CD8-positive, alpha-beta memory T cell (primary cell): ENCODE measurements at places on chromosomes 1 and 21. TPM values are rescaled to one million over a fixed set of nuclear protein-coding genes. Genes with fewer than 3 reads are reported as not detected.

Gene COL11A1
- not detected for total RNA-seq

Gene HNRNPCL2
- total RNA-seq: not detected

- H3K36me3 ChIP-seq: peaks cover 30% of the 10 kb centered on the region
- H3K4me1 ChIP-seq: peaks cover 100% of the 10 kb centered on the region
- H3K4me3 ChIP-seq: no peak overlapping the region
- H3K27me3 ChIP-seq: no peaks in the 10 kb centered on the region
- no peak for DNase-seq
- no peak overlapping the region for H3K27ac ChIP-seq
These were observed 11.7 kb downstream of the SELL start for GRCh38 chr1:169699707-169700106.

DNA sequence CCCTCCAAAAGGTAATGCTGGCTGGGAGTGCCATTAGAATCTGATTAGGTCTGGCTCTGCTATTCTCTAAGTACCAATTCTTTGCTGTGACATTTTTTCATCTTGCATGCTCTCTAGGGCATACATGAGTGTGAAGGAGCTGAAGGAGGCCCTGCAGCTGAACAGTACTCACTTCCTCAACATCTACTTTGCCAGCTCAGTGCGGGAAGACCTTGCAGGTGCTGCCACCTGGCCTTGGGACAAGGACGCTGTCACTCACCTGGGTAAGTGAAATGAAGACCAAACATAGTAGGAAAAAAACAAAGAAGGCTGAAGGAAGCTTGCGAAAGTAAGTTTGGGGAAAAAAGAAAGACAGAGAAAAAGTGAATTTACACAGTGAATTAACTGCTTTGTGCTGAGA is 207.9 kb downstream of the PAPPA2 start:
- H3K27ac ChIP-seq: no peak overlapping the region
- H3K27me3 ChIP-seq: no peaks in the 10 kb centered on the region
- no peak overlapping the region for H3K4me3 ChIP-seq
- no peaks in the 10 kb centered on the region for H3K36me3 ChIP-seq
- no peaks in the 10 kb centered on the region for H3K4me1 ChIP-seq

DNA sequence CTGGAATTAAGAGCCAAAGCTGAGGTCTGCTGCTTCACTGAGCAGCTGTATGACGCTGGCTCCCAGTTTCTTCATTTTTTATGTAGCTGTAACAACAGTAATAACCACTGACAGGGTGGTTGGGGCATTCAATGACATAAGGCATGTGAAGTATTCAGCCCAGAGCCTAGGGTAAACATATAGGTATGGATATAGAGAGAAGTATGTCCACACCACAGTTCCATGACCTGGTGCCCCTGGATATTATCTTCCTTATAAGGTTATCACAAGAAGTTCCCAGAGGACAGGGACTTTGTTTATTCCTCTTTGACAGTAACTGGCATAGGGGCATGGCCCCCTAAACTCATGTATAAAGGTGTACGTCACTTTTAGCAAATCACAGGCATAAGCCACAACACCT is 14.7 kb downstream of the RAB42 start:
- H3K4me1 ChIP-seq: no peaks in the 10 kb centered on the region
- H3K36me3 ChIP-seq: peaks cover 30% of the 10 kb centered on the region
- H3K27ac ChIP-seq: no peak overlapping the region
- no peak overlapping the region for H3K4me3 ChIP-seq
- DNase-seq: no peak

DNA sequence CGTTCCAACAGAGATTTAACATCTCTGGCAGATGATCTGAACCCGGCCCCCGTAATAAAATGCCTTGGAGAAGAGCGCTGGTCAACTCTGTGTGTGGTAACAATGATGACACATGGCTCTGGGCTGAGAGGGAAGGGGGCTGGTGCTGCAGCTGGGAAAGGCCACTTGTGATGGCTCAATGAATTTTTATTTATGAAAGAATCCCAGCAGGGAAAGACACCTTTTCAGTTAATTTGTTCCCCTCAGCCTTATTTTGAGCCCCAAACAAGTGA is 59.4 kb downstream of the SYT6 start:
- no peak for DNase-seq

- no peaks in the 10 kb centered on the region for H3K36me3 ChIP-seq
- peaks cover 53% of the 10 kb centered on the region for H3K4me1 ChIP-seq
- DNase-seq: no peak
- no peak overlapping the region for H3K27ac ChIP-seq
These were observed 60.1 kb downstream of the IER5 start for GRCh38 chr1:181148636-181149035.

DNA sequence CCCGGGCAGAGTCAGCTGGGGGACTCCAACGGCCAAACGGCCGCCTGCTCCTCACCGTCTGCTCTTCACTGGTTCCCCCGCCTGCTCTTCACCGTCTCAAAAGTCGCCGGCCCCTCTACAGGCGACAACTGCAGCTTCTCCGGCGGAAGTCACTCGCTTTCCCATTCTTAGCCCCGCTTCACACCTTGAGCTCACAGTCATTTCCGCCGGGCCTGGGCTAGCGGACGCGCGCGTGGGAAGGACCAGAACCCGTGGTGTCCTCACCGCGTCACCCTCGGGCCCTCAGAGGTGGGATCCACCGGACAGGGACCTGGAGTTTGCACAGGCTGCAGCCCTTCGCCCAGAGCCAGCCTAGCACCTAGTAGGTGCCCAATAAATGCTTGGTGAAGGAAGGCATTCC is 27.9 kb upstream of the HJV start:
- no peak overlapping the region for H3K4me3 ChIP-seq
- H3K27ac ChIP-seq: no peak overlapping the region
- H3K4me1 ChIP-seq: no peaks in the 10 kb centered on the region
- H3K27me3 ChIP-seq: no peaks in the 10 kb centered on the region

DNA sequence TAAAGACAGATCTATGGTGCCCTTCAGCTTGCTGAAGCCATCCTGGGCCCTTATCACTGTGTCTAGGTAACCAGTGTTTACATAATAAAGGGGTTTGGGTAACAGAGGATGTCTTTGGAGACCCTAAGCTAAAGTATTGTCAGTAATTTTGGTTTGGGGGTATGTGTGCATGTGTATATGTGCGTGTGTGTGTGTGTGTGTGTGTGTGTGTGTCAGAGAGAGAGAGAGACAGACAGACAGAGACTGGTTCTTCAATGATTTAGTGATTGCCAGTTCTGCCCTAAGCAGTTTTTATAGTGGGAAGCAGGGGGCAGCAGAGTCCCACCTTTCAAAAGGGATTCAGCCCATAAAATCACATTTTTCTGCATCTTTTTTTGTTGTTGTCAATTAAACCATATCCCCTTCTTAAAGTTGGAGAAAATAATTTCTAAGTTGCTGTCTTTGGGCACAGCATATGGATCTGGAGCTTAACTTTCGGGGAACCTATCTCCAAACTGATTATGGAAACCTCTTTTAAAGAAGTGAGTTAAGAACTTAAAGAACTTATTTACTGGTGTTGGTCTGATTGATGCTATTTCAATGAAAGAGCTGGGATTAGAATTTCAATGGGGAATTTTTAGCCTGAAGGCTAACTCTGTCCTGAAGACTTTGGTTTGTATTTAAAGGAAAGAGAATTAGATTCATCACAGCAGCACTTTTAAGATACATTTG is 51.1 kb downstream of the ZNF326 start:
- no peaks in the 10 kb centered on the region for H3K4me1 ChIP-seq
- no peak overlapping the region for H3K27ac ChIP-seq
- H3K27me3 ChIP-seq: peaks cover 2% of the 10 kb centered on the region
- H3K4me3 ChIP-seq: no peak overlapping the region
- H3K36me3 ChIP-seq: no peaks in the 10 kb centered on the region
- no peak for DNase-seq

- no peaks in the 10 kb centered on the region for H3K27me3 ChIP-seq
- no peak overlapping the region for H3K4me3 ChIP-seq
- DNase-seq: peak; percentile 55
- H3K27ac ChIP-seq: no peak overlapping the region
- H3K4me1 ChIP-seq: peaks cover 60% of the 10 kb centered on the region
These were observed 30.9 kb downstream of the SKI start for GRCh38 chr1:2258996-2259395.

GRCh38 chr1:18644446-18644845 is 13.8 kb downstream of the PAX7 start:
- peaks cover 60% of the 10 kb centered on the region for H3K27me3 ChIP-seq
- H3K27ac ChIP-seq: no peak overlapping the region
- no peak for DNase-seq
- no peaks in the 10 kb centered on the region for H3K36me3 ChIP-seq
- peaks cover 23% of the 10 kb centered on the region for H3K4me1 ChIP-seq
- H3K4me3 ChIP-seq: no peak overlapping the region

- no peak overlapping the region for H3K4me3 ChIP-seq
- no peaks in the 10 kb centered on the region for H3K36me3 ChIP-seq
- no peak for DNase-seq
- no peak overlapping the region for H3K27ac ChIP-seq
- H3K27me3 ChIP-seq: no peaks in the 10 kb centered on the region
- H3K4me1 ChIP-seq: no peaks in the 10 kb centered on the region
These were observed 73.7 kb downstream of the KCNK2 start for GRCh38 chr1:215156232-215156631.
